ENCODE measurements at places on chromosomes 16 and 17.
A peak's percentile ranks its signal among the peaks of the same experiment; 100 is the strongest.

DNA sequence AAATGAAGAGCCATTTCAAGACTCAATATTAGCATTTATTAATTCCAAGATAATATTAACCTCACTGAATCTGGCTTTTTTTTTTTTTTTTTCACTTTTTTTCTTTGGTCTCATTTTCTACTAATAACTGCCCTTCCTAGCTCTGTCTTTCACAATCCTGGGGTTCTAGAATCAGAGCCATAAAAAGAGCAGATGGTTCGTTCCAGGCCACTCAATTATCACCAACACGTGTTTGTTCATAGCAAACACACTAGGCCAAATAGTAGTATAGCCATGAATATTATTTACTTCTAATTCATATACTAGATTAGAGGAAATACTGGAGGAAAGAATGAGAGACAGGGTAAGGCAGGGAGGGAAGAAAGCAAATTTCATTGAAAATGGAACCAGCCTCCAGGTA lies 39.8 kb downstream of the TEX2 start:
- no peak for DNase-seq

DNA sequence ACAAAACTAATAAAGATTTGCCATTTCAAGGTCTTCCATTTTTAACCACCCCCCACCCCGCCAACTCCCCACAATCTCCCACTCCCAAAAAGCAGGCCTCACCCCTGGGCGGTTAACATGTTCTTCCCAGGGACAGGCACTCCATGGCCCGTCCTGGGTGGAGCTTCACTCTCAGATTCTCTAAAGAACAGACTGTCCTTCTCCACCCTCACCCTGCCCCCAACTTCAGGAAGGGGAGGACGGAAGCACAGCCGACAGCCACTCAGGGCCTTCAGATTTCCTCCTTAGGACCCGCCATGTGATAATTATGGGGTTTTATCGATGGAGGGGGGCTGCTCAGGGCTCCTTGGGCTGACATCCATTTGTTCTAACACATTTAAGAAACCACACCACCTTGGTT lies 61.9 kb downstream of the ZFHX3 start:
- no peak for DNase-seq

DNA sequence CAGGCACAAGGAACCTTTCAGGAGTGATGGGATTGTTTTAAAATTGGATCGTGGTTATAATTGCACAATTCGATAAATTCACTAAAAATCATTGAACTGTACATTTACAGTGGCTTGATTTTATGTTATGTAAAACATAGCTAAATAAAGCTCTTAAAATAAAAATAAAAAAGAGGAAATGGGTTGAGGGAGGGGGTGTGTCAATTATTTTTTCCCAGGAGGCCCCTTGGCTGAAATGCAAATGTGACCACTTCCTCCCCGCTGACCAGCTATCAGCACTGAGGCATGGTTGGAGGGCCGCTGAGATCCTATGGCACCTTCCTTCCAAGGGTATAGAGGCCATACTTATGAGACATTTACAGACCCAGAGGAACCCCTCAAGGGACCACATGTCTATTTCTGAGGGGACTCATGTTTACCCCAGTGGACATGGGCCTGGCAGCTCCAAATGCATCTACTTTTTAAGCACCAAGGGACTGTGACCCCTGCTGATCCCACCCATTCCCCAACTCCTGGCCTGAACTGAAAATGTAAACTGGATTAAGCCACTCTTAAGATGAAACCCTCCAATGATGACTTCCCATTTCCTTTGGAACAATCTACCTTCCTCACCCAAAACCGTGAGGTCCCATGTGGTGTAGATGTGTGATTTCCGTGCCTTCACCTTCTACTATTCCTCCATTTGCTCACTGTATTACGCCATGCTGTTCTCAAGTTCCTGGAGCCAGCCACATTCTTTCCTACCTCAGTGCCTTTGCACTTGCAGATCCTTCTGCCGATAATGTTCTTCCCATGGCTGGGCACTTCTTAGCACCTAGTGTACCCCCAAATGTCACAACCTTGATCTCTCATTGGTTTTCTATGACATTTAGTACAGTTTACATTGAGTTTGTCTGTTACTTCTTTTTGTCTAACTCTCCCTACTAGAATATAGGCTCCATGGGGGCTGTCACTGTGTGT lies 2.8 kb upstream of the IL21R start:
- DNase-seq: no peak

GRCh38 chr17:65745241-65745640 lies 183.8 kb upstream of the AXIN2 start:
- no peak for DNase-seq

DNA sequence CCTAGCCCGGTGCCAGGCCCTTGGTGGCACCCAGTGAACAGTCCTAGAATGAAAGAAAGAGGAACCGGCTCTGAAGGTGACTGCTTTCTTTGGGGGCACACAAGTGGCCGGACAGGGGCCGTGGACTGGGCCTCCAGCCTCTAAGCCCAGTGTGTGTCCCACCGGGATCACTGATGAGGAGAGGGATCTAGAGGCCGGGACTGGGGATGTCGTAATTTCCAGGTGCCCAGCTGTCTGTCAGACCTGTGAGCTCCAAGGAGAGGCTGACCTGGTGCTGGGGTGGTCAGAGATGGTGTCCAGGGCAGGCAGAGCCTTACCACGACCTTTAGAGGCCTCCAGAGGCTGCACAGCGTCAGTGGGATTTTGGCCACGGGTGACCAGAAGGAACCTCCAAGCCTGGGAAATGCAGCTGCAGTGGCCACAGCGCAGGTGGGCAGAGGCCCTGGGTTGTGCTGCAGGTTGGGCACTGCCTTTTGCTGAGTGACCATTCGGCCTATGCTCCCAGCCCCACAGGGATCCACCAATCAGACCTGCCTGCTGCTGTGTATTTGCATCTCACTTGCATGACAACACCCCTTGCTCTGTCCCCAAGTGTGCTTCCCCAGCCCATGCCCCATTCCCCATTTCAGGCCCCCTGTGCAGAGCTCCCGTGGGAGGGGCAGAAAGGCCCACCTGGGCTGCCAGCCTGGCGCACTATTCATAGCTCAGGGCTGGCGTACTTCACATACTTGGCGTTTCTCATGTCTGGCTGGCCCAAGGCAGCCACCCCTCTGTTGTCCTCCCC lies 12.5 kb downstream of the ARHGAP23 start:
- DNase-seq: no peak

DNA sequence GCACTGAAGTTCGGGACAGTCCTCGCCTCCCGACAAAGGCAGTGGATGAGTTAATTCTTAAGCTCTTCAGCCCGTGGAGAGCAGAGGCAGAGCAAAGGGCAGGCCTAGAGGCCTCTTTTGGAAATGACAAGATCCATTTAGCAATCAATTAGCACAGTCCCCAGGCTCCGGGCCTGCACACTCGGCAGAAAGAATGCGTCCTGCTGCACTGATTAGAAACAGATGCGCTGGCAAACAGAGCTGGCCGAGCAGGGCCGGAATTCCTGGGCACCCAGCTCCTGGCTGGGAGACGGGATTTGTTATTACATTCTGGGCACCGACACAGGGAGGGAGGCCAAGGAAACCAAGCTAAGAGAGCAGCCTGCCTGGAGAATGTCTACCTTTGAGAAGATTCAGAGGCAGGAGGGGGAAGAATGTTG lies 162.9 kb downstream of the COPRS start:
- peak; percentile 92 for DNase-seq

- no peak for DNase-seq
Measured at GRCh38 chr16:31221357-31222160, 4.6 kb upstream of the PYDC1 start.

DNA sequence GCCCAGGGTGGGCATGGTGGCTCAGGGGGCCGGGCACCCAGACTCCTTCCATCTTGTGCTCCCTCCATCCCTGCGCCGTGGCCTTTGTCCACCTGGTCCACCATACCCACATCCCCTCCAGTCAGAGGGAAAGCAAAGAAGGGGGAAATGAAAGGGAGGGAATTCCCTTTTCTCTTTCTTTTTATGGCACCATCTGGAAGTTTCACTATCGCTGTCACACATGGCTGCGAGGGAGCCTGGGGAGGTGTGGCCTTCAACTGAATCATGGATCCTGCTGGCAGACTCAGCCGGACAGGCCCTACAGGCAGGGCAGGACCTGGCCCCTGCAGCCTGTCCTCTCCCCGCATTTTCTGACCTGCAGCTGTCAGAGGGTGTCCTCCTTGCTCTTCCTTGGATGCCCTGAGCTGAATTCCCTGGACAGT lies 6.2 kb downstream of the SLC12A3 start:
- no peak for DNase-seq

DNA sequence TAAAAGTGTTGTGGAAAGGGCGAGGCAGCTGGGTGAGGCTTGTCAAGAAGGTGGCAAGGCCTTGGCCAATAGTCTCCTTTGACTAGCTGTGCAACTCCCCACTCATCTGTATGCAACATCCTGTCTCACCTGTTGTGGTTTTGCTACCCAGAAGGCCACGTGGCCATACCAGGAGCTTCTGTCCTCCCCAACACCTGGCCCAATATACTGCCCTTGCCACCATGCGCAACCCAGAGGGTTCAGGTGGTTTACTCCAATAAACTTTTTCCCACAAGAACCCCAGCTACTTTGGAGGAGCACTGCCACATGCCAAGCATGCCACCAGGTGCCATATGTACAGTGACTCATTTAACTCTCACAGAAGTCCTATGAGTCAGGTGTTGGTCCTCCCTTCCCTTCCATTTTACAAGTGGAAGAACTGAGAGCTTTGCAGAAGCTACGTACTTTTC lies 10.2 kb downstream of the MYO19 start:
- no peak for DNase-seq

DNA sequence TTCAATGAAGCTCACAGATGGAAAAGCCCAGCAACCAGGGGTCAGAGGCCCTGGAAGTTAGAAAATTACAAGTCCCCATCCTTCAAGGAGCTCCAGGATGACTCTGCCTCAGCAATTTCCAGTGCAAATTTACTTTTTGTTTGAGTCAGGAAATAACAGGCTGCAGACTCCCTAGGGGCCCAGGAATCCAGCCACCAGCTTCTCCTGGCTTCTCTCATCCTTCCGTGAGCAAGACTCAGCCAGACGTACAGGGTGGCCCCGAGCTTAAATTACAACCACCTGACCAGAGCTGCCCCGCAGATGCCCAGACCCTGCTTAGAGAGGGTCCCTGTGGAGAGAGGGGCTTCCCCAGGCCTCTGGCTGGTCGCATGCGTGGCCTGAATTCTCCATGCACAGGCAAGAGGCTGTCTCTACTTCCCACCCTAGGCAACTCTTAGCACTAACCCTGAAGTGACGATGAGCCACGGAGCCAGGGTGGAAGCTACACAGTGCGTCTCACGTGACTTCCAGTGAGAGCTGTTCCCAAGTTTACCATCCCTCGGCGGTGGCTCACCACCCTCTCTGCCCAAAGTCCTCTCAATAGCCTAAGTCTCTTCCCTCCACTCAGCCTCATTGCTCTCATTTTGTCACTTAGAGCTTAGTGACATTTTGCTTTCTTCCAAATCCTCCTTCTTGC lies 27.1 kb downstream of the GPR142 start:
- DNase-seq: no peak

- no peak for DNase-seq
Measured at GRCh38 chr16:82636485-82636884, 9.7 kb downstream of the CDH13 start.

DNA sequence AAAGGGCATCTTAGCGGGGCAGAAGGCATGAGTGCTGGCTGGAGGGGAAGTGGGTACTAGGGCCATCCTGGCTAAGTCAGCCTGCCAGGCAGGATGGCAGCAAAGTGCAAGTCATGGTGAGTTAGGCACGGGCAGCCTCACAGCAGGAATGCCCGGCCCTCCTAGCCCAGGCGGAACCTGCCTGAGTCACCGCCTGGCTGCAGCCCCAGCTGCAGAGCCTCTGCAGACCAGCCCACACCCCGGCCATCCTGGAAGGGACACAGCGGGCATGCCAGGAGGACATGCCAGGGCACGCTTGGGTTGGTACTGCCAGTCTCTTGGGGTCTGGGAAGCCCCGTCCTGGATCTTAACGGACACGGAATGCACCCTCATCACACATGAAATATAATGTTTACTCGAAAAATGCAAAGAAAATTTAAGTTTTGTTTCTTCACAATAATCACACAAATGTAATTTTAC lies 5.0 kb upstream of the ALDH3A1 start:
- no peak for DNase-seq

DNA sequence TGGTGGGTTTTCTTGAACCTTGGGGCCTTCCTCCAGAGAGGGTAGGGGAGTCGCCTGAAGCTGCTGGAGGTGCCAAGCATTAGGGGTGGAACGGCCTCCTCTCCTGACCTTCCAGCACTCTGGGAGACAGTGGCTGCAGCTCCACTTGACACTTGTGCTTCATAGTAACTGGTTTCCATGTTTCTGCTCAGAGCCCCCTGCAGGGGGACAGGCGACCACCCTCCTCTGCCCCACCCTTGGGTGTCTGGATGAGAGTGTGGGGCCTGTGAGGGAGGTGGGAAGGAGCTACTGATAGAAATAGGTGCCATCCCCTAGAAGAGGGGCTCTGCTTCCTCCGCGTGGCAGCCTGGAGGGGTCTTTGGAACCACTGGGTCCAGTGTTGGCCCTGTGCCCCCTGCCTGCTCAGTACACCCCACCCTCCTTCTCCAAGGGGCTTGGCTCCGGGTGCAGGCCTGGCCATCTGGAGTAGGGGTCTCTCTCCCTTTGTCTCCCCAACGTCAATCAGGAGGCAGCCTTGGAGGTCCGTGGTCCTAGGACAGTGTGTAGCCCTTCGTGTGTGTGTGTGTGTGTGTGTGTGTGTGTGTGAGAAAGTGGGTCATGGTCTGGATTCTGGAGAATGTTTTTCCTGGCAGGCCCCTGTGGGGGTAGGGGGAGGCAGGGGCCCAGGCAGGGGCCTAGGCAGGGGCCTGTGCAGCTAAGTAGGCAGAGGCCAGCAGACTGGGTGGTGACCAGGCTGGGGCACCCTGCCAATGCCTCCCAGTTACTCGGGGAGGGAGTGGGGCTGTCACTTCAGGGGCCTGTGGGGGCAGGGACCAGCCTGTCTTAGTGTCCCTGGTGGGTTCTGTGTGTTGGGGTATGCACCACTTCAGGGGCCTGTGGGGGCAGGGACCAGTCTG lies 4.9 kb downstream of the LASP1 start:
- DNase-seq: no peak

DNA sequence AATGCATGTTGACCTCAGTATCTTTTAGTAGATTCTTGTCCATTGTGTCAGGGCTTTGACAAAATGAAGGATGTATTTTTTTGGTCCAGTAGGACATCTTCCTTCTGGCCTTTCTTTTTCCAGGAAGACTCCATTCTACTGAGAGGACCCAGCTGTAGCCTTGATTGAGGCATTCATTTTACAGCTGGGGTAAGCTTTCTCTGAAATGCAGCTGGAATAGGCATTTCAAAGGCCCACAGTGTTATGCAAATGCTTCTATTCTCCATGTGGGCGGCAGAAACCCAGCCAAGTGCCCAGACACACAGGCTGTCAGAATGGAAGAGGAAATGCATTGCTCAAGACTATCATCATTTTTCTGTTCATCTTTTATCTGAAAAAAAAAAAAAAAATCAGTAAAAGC lies 629.0 kb upstream of the CDH8 start:
- no peak for DNase-seq

DNA sequence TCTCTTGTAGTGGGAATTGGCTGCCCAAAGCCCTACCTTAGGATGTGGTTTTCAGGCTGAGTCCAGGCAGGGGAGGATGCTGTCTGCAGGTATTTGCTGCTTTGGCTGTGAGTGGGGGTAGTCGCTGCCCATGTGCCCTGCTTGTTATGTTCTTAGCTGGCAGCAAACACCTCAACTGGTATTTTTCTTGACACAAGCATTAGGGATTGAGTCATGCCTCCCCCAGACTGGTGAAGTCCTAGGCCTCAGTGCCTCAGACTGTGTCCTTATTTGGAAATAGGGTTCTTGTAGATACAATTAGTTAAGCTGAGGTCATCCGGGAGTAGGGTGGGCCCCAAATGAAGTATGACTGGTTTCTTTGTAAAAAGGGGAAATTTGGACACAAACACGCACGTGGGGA lies 808.3 kb upstream of the EEF2KMT start:
- DNase-seq: no peak

- no peak for DNase-seq
Measured at GRCh38 chr16:28188085-28188916, 23.5 kb downstream of the XPO6 start.

- DNase-seq: no peak
Measured at GRCh38 chr17:75808905-75809621, 24.5 kb downstream of the UNK start.

Data from fibroblast of skin of left quadriceps (primary cell).